Natural killer cell treated with Interleukin-12 subunit alpha and Interleukin-12 subunit beta and Interleukin-15 and Interleukin-18, amount 100 ng/mL, for 72 hours (primary cell): ENCODE measurements at places on chromosomes 16 and 17. TPM values are rescaled to one million over a fixed set of nuclear protein-coding genes. Genes with fewer than 3 reads are reported as not detected.

Gene GRIN2C
- not detected for total RNA-seq

Gene GP2
- not detected for total RNA-seq

Gene CLTC
- total RNA-seq = 175 TPM

- DNase-seq = no peak
Observed at GRCh38 chr17:7208027-7208571, 11.5 kb downstream of the DLG4 start.
